ENCODE measurements at places on chromosomes 5 and 9. TPM values are rescaled to one million over a fixed set of nuclear protein-coding genes. Genes with fewer than 3 reads are reported as not detected.

The TLX3 gene
- polyA plus RNA-seq: not detected

The FAXDC2 gene
- 7.1 TPM for polyA plus RNA-seq

The PCDHB3 gene
- polyA plus RNA-seq: 0.05 TPM

The CXCL14 gene
- polyA plus RNA-seq: 613 TPM

The SLC25A2 gene
- polyA plus RNA-seq: not detected

The SHISAL2B gene
- polyA plus RNA-seq: not detected

The NTRK2 gene
- polyA plus RNA-seq: 0.08 TPM

The PLAC8L1 gene
- polyA plus RNA-seq: not detected

The CCDC180 gene
- polyA plus RNA-seq: 0.12 TPM

The PCDHAC1 gene
- polyA plus RNA-seq: 0.45 TPM

The LRRC19 gene
- polyA plus RNA-seq: not detected

The ACSL6 gene
- polyA plus RNA-seq: 0.18 TPM

The HMCN2 gene
- polyA plus RNA-seq: not detected

The ORM2 gene
- not detected for polyA plus RNA-seq

The PTGER4 gene
- 12.2 TPM for polyA plus RNA-seq

The MEIKIN gene
- not detected for polyA plus RNA-seq

The TUSC1 gene
- polyA plus RNA-seq: 5.6 TPM

The OTP gene
- polyA plus RNA-seq: not detected

The BAAT gene
- 0.08 TPM for polyA plus RNA-seq

The OR1J2 gene
- not detected for polyA plus RNA-seq

The WNK2 gene
- polyA plus RNA-seq: not detected

The CNTFR gene
- 1.5 TPM for polyA plus RNA-seq

The NRG2 gene
- 0.21 TPM for polyA plus RNA-seq

The ROPN1L gene
- polyA plus RNA-seq: 0.09 TPM

The MLANA gene
- polyA plus RNA-seq: not detected

The SH2D3C gene
- not detected for polyA plus RNA-seq

Measured in keratinocyte (primary cell).